Bronchial epithelial cell (primary cell): ENCODE measurements at places on chromosomes 13 and 19.

DNA sequence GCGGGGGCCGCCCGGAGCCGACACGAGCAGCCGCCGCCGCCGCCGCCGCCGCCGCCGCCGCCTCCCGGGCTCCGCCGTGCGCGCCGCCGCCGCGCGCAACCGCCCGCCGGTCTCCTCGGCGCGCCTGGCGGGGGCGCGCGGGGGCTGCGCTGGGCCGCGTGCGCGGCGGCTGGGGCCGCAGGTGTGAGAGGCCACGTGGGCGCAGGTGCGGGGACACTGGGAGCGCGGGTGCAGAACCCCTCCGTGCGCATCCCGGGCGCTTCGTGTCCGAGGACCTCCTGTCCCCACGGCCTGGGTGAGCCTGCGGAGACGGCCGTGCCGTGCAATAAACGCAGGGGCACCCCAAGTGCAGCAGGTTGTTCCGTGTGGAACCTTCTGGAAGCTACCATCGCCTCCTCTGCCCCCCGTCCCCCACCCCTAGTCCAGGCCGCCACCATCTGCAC is at the start of gene LINGO3:
LINGO3 (minus strand) TSS at position 41 of the 443 bp plus-strand sequence. CDS start 16,378 bp downstream, outside the sequence.
- DNase-seq: no peak

DNA sequence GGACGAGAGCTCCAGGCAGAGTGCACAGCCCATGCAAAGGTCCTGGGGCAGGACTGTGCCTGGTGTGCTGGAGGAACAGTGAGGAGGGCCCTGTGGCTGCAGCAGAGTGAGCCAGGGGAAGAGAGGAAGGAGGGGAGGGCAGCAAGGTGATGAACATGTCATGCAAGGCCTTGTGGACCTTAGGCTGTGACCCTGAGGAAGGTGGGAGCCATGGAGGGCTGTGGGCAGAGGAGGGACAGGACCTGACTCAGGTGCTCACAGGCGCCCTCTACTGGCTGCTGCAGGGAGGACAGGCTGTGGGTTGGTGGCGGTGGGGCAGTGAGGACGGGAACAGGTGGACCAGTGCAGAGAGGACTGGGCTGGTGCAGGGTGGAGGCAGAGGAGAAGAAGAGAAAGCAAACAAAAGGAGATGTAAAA is 170.3 kb downstream of the PTPRS start:
- no peak for DNase-seq

- DNase-seq: no peak
Measured at GRCh38 chr19:31517224-31518180, 168.3 kb upstream of the TSHZ3 start.

DNA sequence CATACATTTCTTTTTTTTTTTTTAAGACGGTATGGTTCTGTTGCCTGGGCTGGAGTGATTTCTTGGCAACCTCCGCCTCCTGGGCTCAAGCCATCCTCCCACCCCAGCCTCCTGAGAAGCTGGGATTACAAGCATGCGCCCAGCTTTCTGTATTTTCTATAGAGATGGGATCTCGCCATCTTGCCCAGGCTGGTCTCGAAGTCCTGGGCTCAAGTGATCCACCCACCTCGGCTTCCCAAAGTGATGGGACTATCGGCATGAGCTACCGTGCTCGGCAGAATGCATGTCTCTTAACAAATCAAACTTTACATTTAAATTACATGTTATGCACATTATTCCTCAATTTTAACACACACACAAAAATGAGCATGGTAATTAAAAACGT is 1.2 kb downstream of the NDUFA13 start:
- no peak for DNase-seq

DNA sequence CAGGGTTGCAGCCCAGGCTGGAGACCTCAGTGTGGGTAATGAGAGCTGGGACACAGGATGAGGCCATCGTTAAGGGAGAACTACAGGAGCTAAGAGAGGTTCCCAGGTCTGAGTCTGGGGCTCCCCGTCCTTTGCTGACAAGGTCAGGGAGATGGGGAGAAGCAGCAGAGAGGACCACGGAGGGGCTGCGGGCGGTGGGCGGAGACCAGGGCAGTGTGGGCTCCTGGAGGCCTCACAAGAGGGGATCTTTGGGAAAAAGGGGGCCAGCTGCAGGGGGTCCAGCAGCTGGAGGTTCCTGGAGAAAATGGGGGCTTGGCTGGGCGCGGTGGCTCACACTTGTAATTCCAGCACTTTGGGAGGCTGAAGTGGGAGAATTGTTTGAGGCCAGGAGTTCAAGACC is 16.0 kb downstream of the RFX1 start:
- DNase-seq: no peak

DNA sequence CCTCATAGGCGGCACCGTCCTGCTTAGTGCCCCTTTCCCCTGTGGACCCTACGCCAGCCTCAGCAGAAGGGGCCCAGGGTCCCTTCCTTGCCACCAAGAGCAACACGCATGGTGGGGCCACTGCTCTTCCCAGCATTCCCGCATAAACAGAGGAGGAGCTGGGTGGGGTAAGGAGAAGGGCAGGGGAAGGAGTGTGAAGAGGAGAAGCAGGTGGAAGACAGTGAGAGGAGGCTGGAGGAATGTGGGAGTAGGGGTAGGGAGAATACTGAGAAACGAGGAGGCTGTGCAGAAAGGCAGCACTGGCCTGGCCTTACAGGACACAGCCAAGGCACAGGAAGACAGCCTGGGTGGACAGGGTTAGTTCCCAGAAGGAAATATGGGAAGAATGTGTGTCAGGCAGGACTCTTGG is 43.9 kb downstream of the ZNF331 start:
- no peak for DNase-seq

DNA sequence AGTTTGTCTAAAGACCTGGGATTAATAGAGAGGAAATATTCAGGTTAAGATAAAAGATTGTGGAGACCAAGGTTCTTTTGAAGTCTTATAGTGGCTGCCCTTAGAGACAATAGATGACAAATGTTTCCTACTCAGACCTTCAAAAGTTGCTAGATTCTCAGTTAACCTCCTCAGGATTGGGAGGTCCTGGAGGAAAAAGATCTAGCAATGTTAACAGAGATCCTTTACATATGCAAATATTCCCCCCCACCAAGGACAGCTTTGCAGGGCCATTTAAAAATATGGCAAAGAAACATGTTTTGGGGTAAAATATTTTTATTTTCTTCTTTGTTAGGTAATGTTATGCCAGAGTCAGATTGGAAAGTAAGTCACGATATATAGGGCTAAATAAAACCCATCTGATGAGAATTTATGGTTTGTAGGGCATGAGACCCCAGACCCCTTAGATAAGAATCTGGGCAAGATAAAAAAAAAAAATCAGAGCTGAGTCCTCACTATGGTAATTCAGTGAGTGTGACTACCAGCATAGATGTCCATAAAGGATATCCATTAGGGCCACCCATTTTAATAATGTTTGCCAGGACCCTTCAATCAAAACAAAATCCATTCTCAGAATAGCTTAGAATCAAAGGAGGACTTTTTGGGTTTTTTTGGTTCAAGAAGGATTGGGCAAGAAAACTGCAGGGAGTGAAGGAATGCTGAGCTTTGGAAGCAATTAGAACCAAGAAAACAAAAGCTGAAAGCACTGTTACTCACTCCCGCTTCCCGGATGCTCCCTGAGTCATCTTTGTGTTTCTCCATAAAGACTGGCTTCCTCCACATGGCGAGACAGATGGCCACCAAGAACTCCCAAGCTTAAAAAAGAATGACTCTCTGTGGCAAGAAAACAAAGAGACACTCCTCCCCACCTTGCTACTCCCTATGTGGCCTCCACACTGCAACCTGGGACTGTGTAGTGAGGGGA is 28.2 kb downstream of the VSTM1 start:
- DNase-seq: peak; percentile 75

- peak; percentile 13 for DNase-seq
Measured at GRCh38 chr13:32098272-32098671, 66.7 kb downstream of the FRY start.

GRCh38 chr13:98571955-98572662 is 4.8 kb downstream of the STK24 start:
- peak; percentile 47 for DNase-seq

- DNase-seq: no peak
Measured at GRCh38 chr13:93660391-93661063, 433.9 kb downstream of the GPC6 start.

- no peak for DNase-seq
Measured at GRCh38 chr13:98524793-98525192, 52.1 kb downstream of the STK24 start.

GRCh38 chr13:23715092-23715761 is 145.0 kb downstream of the TNFRSF19 start:
- no peak for DNase-seq

DNA sequence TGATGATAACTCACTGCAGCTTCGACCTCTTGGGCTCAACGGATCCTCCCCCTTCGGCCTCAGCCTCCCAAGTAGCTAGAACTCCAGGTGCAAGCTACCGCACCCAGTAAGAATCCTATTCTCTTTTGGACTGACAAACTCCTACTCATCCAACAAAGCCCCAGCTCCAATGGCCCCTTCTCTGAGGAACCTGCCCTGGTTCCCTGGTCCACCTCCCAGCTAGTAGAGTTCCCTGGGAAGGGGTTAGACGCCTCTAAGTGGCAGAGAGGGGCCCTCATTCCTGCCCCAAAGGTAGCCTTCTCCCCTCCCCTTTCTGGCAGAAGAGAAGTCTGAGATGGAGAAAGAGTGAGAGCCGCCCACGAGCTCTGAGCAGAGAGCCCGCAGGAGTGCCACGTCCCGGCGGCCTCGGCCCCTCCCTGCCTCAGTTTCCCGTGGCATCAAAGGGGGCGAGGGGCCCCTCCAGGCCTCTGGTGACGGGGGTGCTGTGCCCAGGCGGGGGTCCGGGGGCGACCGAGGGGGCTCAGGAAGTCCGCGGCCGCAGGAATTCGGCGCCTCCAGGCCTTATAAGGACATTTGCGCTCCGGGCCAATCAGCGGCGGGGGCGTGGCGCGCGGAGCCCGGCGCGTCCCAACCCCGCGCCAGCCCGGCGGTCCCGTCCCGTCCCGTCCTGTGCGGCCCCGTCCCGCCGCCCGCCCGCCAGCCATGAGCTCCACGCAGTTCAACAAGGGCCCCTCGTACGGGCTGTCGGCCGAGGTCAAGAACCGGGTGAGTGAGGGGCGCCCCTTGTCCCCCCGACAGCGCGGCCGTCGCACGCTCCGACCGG is at the start of gene CNN2:
CNN2 (plus strand) TSS at position 649 of the 823 bp plus-strand sequence; CDS start at position 703, 54 bp downstream.
- peak; percentile 38 for DNase-seq

- peak; percentile 37 for DNase-seq
Measured at GRCh38 chr13:104015646-104016396, 949.6 kb upstream of the SLC10A2 start.
